ENCODE measurements at places on chromosomes 3 and 15.

DNA sequence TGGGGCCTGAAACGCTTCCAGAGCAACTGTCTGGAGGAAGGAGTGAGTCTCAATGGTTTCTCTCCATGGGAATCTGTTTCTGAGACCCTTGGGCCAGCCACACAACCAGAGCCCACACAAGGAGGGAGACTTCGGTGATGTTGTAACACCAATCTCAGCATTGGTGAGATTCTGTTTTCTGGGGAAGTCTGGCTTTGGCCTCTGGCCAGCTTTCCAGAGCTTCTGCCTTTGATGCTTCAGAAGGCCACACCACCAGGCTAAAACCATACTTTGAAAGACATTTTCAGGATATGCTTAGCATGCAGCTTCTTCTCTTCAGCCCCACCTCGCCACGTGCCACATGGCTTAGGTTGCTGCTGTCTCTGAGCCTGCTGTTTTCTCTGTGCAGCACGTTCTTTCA lies 3.6 kb upstream of the EEFSEC start:
- DNase-seq: no peak

- DNase-seq: peak; percentile 53
Observed at GRCh38 chr15:49145651-49146609, 9.5 kb downstream of the COPS2 start.

- DNase-seq: no peak
Observed at GRCh38 chr15:55106155-55106554, 90.6 kb downstream of the RSL24D1 start.

DNA sequence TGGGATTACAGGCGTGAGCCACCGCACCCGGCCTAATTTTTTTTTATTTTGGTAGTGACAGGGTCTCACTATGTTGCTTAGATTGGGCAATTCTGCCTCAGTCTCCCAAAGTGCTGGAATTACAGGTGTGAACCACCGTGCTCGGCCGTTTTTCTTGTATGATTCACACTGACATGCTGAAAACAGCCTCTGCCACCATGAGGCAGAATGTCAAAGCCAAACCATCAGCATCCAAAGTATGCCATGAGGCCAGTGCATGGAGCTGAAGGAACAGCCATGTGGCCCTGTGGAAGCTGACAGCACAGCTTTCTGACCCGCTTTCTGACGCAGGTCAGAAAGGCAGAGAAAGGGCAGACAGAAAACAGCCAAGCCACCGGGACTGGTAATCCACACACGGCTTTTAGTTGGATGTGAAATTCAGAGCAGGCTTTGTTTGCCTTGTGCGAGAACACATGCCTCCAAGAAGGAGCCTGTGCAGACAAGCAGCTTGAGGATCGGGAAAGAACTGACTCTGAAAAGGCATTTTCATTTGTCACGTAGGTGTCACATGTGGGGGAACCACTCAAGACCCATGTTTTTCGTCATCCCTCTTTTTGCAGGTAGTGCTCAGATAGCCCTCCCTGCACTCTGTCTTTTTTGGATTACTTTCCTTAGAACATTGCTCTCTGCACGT lies 25.1 kb downstream of the XYLB start:
- no peak for DNase-seq

DNA sequence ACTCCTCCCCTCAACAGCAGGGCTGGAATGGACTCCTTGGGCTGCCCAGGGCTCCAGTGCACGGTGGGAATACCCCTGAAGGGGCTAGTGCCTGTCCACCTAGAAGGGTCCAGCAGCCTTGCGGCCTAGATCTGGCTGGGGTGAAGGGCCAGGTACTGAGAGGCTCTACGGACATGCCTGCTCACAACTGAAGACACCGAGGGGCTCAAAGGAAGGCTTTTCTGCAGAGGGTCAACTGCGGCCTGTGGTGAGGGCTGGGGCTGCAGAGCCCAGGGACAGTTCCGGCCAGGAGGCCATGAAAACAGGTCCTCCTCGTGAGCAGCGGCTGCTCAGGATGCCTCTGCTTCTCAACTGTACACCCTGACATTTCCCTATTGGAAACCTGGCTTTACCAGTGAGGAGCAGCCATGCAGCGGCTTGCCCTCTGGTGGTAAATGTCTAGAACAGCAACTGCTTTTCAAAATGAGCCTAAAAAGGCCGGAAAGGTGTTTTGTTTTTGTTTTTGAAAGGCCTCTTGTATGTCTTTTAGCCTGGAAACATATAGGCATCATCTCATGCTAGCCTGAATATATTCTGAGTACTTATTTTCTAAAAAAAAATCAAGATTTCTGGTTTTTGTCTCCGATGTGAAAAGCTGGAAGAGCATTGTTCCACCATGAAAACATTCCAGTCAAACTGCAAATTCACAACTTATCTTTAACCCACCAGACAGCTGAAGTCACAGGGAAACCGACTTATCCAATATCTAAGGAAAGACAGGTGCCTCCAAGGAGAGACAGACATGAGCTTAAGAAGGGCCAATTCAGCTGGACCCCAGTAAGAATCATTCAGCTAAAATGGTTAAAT lies 163.4 kb downstream of the KLF13 start:
- peak; percentile 63 for DNase-seq

GRCh38 chr3:149010504-149010951 lies 19.2 kb downstream of the GYG1 start:
- DNase-seq: no peak

DNA sequence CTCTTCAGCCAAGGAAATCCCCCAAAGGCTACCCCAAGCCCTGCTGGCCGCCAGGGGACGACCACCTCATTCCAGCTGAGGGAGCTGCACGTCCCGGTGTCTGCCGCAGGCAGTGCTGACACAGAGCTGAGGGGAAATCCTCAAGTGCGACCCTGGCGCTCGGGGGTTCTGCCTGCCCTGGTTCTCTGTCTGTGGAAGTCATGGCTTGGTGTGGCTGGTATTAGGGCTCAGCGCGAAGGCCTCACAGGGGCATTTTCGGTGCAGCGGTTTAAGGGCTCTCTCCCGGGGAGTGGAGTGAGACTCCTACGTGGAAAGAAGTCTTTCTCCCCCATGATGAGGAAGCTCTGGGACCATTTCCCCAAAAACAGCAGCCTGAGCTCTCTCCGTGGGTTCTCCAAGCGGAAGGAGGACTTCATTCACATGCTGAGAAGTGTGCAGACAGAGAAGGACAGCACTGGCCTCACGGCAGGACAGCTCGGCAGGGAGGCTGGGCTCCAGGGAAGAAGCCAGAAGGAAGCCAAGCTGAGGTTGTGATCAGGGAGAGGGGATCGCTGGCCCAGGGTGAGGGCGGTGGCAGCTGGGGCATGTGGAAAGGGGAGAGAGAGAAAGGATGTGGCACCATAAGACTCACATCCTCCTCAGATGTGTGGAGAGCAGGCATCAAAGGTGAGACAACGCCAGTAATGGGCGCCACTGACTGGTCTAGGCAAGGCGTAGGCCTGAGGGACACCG lies 48.6 kb downstream of the KLF15 start:
- DNase-seq: no peak

DNA sequence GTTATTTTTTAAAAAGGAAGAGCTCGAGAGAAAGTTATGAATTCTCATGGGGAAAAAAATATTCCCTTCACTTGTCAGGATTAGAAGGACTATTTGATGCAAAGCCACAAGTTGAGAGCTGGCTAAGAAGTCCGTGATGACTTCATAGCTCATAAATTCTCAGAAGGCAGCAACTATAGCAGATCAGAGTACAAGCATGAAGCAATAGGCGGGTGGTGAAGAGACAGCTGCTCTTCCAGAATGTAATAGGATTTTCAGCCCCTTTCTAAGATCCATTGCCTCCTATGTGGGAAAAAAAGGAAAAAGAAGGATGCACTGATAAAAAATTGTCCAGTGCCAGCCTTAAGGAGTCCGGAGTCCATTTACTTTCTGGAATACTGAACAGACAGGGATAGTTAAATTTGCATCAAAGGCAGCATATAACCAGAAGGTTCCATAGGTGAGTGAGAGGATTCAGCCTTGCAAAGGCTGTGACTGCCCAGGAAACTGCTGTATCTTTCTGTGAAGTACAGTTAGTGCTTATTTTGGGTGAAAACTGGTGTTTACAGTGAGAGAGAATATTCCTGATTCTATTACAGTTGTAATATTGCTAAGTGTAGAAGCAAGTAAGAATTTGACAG lies 929.5 kb upstream of the ALCAM start:
- DNase-seq: no peak

- peak; percentile 60 for DNase-seq
Observed at GRCh38 chr15:60580650-60581376, 101.9 kb upstream of the ICE2 start.

Data from CD4-positive, alpha-beta T cell treated with Interleukin-1 beta for 1 hour (primary cell).